Myocyte (in vitro differentiated cells): ENCODE measurements at places on chromosomes 5 and 9. TPM values are rescaled to one million over a fixed set of nuclear protein-coding genes. Genes with fewer than 3 reads are reported as not detected.

The LIX1 gene
- total RNA-seq, result not detected in 2 replicates

The PLAC8L1 gene
- total RNA-seq, result 0.88 TPM in 1 of 2 replicates, not detected in the other

The SPINK6 gene
- not detected in 2 replicates for total RNA-seq

The SLC45A2 gene
- total RNA-seq, result 0.05 and 0.37 TPM in 2 replicates

The SPATA31E1 gene
- total RNA-seq, result not detected in 2 replicates

The SLC36A3 gene
- total RNA-seq, result not detected in 2 replicates

- DNase-seq, result no peak
Observed at GRCh38 chr9:133879615-133880014, 112.5 kb downstream of the VAV2 start.

- DNase-seq, result no peak
Observed at GRCh38 chr5:119290607-119291006, 65.2 kb upstream of the TNFAIP8 start.

DNA sequence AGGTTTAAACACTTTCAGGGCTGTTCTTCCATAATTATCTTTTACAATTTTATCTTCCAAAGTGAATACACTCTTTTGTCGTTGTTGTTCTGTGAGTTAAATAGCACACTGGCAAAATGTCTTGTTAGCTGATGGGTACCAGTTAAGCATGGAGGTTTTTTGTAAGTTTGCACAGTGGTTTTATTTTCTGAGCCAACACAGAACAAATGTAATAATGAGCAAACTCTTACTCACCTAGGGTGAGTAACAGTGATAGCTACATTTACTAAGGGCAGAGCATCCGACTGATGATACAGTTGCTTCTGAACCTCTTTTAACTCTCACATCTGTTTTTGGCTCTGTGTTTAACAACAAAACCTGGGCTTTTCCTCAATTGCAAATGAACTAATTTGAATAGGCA is 103.2 kb downstream of the CTNND2 start:
- DNase-seq, result no peak

GRCh38 chr9:13879011-13879410 is 434.9 kb downstream of the NFIB start:
- DNase-seq, result no peak

- DNase-seq, result no peak
Observed at GRCh38 chr9:69871118-69871834, 50.7 kb downstream of the CFAP95 start.

DNA sequence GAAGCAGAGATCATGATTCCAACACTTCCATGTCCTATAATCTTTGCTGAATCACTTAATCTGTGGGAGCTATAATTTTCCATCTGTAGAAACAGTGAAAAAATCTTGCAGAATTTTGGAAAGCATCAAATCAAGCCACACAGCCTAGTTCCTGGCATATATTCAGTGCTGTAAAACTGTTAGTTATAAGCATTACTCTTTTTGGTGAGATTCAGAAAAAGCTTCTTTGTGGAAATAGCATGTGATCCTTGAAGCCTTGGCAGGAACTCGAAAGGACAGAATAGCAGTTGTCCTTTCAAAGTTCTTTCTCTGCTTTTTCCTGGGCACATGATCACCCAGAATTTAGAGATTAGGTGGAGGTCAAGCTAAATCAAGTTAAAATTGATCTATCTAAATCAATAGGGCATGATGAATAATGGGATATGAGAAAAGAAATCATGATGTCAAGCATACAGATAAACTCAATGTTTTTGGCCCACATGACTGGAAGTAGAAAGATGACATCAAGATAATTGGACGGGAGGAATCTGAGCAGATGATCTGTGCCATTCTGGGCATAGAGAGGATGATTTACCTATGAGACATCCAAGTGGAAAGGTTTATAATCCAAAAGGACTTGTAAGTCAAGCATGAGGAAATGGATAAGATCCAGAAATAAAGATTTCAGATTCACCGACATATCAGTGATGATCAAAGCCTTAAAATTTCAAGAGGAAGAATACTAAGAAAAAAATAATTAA is 73.1 kb downstream of the TMEM232 start:
- DNase-seq, result no peak

DNA sequence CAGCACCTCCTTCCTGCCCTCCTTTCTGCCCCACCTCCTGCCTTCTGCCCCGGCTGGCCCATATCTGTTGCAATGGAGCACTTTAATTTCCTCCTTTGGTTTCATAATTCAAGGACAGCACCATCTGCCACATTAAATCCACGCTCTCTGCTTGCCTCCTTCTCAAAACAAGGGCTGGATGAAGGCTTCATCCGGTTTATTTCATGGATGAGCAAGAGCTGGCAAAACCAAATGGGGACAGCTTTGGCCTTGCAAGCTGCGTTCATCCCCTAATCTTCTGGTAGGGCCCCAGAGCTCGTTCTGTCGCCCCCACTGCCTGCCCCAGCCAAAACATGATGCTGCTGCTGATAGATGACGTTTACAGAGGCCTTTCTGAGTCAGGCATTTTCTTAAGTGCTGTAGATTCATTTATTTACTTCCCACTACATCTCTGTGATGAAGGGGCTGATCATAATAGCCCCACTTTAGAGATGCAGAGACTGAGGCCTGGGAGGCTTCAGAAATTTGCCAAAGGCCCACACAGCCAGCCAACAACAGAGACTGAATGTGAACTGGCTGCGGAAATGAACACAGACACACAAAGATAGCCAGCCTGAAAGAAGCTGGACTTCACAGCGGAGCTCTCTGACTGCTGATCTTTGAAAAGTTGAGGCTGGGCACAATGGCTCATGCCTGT is 115.6 kb upstream of the CPEB4 start:
- no peak for DNase-seq

DNA sequence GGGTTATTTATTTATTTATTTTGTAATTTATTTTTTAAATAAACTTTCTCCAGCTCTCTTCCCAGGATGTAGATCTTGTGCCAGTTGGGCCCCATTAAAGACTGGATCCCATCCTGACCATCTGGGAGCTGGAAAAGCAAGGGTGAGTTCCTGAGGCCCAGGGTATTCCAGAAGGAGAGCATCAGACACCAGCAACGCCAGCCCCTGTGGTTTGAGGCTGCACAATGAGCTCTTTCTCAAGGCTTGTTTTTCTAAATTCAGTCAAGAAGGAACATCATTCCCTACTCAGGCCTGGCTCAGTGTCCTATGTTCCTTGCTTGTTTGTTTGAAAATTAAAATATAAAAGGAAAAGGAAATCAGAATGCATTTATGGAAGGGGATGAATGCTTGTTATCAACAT is 313.3 kb downstream of the EBF1 start:
- no peak for DNase-seq

DNA sequence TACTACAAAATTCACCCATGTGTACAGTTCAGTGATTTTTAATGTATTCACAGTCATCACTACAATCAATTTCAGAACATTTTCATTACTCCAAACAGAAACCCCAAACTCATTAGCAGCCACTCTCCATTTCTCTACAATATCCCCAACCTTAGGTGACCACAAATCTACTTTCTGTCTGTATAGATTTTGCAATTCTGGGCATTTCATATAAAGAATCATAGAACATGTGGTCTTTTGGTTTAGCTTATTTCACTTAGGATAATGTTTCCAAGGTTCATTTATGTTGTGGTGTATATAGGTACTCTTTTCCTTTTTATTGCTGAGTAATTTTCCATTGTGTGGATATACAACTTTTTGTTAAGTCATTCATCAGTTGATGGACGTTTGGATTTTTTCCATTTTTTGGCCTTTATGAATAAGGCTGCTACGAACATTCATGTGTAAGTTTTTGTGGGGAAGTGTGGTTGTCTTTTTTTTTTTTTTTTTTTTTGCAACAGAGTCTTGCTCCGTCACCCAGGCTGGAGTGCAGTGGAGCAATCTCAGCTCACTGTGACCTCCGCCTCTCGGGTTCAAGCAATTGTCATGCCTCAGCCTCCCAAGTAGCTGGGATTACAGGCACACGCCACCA is 54.5 kb downstream of the DOCK8 start:
- DNase-seq, result no peak

DNA sequence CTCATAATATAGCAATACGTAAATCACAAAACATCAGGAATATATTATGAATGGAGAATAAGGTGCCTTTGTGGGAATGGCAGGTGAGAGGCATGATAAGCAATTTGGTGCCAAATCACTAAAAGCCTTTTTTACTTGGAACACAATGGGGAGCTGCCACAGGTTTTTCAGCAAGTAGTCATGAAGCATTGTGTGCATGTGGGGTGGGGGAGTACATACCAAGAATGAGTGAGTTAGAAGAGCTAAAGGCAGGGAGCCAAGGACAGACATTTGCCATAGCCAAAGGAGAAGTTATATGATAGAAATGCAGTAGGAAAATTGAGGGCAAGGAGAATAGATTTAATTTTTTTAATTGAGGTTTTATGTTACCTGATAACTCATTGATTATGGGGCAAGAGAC is 445.0 kb upstream of the SMC2 start:
- DNase-seq, result no peak

DNA sequence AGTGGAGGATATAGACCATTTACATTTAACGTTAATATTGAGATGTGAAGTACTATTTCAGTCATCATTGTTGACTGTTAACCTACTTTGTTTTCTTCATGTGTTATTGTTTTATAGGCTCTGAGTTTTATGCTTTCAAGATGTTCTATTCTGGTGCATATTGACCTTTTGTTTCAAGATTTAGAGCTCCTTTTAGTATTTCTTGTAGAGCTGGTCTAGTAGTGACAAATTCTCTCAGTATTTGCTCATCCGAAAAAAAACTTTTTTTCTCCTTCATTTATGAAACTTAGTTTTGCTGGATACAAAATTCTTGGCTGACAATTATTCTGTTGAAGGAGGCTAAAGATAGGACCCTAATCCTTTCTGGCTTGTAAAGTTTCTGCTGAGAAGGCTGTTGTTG is 91.3 kb downstream of the INVS start:
- peak; percentile 7 for DNase-seq

- DNase-seq, result no peak
Observed at GRCh38 chr9:2086116-2086515, 71.0 kb downstream of the SMARCA2 start.

GRCh38 chr9:10238087-10238486 is 374.7 kb downstream of the PTPRD start:
- no peak for DNase-seq

DNA sequence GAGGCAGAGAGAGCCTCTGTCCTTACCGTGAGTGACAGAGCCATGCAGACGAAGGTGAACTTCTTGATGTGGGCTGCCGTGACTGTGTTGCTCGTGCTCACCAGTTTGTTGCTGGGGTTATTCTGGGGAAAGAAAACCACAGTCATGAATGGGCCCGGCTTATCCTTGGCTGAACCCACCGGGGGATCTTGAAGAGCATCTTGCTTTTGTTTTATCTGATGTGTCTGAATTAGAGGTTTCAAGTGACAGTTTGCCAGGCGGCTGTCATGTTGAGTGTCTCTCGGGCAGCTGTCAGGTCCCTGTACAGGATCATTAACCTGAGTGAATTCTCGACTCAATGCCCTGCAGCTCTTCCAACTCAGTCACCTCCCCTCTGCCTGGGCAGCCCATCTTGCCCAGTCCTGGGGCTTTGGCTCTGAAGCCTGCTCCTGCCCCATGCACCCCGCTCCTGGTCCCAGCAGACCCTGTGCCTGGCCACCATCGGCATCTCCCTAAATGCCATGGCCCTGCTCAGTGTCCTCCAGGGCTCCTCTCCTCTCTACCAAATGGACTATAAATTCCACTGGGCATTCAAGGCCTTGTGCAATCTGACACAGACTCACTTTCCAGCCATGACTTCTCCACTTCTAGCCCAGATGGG is 77.4 kb downstream of the OTULIN start:
- DNase-seq, result peak; percentile 78

- no peak for DNase-seq
Observed at GRCh38 chr5:16345454-16345853, 120.1 kb downstream of the ZNF622 start.

DNA sequence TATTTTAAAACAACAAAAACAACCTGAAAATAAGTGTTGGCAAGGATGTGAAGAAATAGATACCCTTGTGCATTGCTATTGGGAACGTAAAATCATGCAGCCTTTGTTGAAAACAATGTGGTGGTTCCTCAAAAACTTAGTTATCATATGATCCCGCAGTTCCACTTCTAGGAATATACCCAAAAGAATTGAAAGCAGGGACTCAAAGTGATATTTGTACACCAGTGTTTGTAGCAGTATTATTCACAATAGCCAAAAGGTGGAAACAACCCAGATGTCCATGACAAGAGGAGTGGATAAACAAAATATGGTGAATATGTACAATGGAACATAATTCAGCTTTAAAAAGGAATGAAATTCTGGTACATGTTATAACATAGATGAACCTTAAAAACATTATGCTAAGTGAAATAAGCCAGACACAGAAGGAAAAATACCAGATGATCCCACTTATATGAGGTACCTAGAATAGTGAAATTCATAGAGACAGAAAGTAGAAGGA is 29.0 kb downstream of the IRF1 start:
- DNase-seq, result no peak

DNA sequence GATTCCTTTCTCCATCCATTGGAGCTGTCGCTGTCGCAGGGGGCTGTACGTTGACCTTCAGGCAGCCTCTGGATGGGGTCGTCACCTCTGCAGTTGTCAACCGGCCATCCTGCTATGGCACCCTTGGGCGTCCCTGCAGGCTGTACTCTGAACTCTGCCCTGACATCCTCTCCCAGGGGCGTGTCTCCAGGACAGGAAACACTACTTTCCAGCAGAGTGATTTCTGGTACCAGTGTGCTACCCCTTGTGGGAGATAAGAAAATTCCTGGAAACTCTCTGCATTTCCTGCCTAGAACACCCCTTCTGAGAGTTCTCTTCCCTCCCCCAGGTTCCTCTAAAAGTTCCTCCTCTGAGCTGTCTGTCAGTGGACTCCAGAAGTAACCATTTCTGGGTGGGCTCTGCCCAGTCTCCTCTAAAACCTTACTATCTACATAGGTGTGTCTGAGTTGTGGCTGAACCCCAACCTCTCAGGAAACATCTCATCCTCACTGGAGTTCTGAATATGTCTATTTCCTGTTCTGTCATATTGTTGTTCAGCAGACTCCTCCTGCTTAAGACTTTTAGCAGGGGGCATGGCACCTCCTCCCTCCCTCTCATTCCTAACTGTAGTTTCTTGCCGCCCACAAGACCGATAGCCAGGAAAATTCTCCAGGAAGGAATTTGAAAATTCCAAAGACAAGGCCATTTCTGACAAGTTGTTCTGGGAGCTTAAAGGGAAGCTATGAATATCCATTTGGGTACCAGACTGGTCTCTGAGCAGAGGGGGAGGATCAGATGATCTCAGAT is 145.3 kb upstream of the RASEF start:
- no peak for DNase-seq

DNA sequence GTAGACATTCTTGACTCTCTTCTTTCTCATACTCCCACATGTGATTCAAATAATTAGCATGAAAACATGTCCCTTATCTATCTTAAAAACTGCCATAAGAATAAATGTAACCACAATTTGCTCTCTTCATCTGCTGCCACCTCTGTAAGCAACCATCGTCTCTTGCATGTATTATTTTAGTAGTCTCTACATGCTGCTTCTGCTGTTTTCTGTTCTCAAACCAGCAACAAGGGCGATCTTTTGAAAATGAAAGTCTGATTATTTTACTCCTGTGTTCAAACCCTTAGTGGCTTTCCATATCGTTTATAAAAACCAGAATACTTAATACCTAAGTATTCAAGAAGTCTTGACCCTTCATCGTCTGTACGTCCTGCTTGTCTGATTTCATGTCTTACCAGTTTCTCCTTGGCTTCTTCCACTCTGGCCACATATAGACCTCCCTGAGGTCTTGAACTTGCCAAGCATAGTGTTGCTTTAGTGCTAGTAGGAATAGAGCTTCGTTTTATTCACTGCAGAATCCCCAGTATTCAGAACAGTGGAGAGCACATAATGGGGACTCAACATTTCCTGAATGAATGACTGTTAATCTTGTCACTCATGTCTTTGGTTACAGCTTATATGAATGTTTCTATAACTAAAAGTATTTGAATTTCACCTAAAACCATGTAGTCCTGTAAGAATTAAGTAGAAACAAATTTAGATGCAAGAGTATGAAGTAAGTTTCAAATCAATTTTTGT is 10.6 kb downstream of the CDC42SE2 start:
- DNase-seq, result no peak
